Kidney epithelial cell (primary cell): ENCODE measurements at places on chromosomes 6 and 20. TPM values are rescaled to one million over a fixed set of nuclear protein-coding genes. Genes with fewer than 3 reads are reported as not detected.

GRCh38 chr6:77292564-77293546 lies 170.4 kb downstream of the HTR1B start:
- peak; percentile 42 for DNase-seq

GRCh38 chr6:168883410-168884049 lies 370.1 kb downstream of the THBS2 start:
- no peak for DNase-seq

DNA sequence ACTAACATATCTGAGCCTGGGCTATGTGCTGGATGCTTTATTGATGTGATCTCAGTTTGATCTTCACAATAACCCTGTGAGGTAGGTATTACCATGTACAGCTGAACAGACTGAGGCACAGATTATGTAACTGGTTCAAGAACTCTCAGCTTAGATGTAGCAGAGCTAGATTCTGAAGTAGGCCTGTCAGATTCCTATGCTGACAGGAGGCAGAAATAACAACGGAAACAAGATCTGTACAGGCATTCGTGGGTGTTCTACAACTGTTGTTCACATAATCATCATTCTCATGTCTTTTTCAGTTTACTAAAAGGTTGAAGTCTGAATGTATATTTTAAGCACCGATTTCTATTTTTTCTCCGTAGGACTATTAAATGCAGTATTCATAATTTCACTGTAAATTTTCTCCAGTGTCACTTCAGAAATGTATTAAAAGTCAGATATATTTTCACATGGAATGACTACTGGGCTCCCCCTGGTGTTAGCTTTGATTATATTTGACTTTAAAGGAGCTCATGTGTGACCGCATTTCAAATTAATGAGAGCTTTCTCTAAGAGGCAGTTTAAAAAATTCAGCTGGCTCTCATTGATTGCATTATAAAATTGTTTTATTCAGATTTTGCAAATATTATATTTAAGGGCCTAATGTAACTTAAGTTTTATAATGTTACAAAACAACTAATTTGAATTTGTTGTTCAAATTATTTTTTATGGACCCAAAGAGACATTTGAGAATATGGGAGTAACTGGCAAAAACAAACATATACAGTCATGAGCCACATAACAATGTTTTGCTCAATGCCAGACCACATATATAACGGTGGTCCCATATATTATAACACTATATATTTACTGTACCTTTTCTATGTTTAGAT lies 36.4 kb upstream of the SLC17A4 start:
- DNase-seq = no peak

DNA sequence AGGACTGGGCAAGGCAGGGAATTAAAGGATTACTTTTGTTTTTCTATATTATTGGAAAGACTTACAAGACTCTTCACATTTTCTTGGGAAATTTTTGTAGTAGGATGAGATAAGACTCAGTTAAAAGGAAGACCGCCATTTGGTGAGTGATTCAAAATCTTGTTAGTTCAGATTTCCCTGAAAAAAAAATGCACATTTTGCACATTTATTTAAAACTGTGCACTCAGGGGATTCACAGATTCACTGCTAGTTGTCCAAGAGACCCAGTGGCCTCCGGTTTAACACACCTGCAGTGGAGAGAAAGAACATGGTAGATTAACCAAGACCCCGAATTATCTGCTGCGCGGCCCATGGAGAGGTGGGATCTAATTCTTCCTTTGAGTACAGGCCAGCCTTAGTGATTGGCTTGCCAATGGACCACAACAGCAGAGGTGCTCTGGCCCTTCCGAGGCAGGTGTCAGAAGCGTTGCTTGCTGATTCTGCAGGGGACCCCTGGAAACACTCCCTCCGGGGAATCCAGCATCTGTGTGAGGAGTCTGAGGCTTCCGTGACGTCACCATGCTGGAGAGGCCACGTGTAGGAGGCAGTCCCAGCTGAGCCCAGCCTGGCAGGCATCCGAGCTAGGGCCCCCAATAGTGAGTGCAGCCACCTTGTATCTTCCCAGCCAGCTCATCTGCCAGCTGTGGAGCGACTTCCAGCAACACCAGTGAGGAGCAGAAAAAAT lies 68.9 kb downstream of the ZNF217 start:
- no peak for DNase-seq

- DNase-seq = no peak
Measured at GRCh38 chr20:8126841-8127378, 5.2 kb upstream of the PLCB1 start.

GRCh38 chr6:157976345-157977175 lies 5.1 kb upstream of the SYNJ2 start:
- no peak for DNase-seq

- DNase-seq = no peak
Measured at GRCh38 chr6:86913795-86914194, 23.5 kb upstream of the HTR1E start.

DNA sequence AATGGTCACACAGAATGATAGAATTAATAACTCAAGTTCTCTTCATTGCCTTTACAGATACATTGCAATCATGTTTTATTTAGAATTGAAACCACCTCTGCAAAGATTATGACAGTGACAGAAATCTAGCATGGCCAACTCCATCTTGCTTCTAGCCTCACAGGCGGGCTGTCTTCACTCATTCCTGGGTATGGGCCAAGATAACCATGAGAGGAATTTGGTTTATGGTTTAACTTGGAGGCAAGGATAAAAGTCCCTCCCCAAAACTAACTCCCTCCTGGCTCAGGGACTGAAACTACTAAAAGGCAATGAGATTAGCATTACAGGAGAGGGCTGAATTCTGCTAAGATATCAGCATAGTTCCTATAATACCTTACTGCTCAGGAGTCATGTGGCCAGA lies 95.2 kb upstream of the CST7 start:
- no peak for DNase-seq

RBPJL gene
- not detected in 2 replicates for total RNA-seq

ARMC12 gene
- total RNA-seq = 0.29 TPM in 1 of 2 replicates, not detected in the other

LY6G5B gene
- total RNA-seq = 2.8 and 6.0 TPM in 2 replicates

AIF1 gene
- 0.33 TPM in 1 of 2 replicates, not detected in the other for total RNA-seq

C20orf141 gene
- not detected in 2 replicates for total RNA-seq
